ENCODE measurements at places on chromosomes 4 and X.
A peak's percentile ranks its signal among the peaks of the same experiment; 100 is the strongest.

DNA sequence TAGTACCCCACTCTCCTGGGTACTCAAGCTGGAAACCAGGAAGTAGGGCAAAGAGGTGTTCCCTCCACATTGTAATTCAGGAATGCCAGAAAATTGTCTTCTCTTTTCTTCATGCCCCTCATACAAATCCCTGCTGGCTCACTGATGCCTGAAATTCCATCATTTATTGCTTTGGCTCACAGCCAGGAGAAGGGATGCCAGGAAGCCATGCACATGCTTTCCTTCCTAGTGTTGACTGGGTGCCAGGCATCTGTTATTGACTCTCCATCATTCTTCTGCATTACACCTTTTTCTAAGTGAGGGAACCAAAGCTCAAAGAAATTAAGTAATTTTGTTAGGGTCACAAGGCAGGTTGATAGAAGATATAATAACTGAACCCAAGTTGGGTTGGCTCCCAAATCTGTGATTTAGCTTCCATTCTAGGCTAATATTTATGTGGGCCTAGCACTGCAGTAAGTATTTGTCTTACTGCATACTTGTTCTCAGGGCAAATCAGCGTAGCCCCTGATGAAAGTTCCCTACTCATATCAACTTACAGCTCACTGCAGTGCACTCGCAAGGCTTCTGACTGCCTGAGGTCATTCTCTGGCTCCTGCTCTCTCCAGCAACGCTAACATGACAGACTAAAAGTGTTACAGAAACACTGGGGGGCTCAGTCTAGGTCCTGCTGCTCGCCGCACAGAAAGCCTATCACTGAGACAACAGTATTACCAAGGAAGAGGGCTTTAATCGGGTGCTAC lies 89.0 kb downstream of the TRAPPC11 start:
- DNase-seq: no peak

DNA sequence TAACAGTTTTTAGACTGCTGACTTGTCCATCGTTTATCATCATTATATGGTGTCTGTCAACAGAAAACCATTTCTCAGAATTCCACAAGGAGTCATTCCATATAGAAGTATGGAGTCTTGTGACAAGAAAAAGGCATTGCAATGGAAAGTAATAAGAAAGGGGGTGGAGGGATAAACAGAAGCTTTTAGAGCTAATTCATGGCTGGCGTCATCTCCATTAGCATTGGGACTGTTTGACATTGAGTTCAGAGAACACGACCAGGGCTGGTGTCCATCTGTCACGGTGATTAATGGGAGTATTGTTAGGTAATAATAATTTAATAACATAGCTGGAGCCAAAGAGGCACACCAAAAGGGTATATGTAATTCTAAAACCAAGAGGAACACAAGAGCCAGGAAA lies 101.9 kb upstream of the SFRP2 start:
- no peak for DNase-seq

GRCh38 chr4:181478656-181479055 lies 764.5 kb upstream of the TENM3 start:
- DNase-seq: no peak

DNA sequence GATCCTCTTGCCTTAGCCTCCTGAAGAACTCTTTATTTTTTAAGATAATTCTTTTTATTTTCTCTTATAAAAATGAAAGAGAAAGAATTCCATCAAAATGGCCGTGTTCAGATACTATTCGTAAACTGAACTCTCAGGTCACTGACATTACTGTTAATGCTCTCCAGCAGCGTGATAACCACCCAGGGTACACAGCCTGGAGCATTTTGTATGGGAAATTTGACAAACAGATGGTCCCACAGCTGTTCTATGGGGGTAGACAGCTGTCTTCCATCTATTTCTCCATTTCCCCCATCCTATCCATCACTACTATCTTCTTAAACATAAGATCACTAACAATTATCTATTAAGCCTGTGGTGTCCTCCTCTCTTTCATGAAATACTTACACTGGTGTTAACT lies 47.8 kb downstream of the SYNPO2 start:
- no peak for DNase-seq

DNA sequence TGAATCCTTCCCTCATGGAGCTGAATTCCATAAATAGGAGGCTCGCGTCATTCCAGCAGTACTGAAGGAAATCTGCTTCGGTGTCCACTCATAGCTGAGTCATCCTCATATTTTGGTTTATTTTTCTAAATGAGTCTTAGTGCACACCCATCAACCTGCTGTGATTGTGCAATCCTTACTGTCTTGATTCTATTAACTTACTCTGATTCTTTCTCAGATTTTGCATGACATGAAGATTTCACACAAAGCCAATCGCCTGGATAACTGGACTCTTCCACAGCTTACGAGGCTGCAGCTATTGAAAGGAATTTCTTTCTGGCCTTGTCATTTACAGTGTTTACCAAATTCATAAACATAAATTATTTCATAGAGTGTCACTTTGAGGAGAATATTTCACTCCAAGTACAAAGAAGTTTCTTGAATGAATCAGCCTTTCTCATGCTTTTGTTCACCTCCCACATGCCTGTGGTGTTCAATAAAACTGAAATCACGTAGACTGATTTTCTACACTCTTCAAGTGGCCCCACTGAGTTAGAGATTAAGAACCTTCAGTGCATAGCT lies 207.6 kb upstream of the SLITRK2 start:
- DNase-seq: peak; percentile 37

- no peak for DNase-seq
Observed at GRCh38 chrX:11757397-11757718, 679 bp upstream of the MSL3 start.

- DNase-seq: no peak
Observed at GRCh38 chr4:139639654-139640053, 26.0 kb upstream of the MGST2 start.

- no peak for DNase-seq
Observed at GRCh38 chr4:78885598-78885997, 53.6 kb downstream of the PAQR3 start.

DNA sequence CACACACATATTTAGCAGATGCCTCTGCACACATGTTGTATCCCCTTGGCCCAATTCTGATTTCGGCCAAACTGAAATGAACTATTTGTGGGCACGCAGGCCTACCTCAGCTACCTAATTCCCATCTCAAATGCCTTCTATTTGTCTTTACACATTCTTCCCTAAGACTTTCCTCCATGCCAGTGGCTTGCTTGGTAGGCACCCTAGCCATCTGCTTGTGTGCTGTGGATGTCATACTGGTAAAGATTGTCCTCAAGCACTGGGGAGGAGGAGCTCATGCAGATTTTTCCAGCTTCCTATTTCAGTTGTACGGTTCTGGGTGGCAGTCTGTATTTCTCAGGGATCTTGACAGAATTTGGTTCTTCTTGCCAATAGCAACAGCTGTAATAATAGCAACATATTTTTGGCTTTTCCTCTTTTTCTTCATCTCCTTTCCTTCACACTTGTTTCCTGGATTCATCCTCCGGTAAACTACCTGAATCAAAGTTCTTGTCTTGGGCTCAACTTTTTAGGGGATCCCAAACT lies 514.3 kb downstream of the ADGRL3 start:
- DNase-seq: no peak

- no peak for DNase-seq
Observed at GRCh38 chrX:139751053-139751452, 43.1 kb upstream of the MCF2 start.

DNA sequence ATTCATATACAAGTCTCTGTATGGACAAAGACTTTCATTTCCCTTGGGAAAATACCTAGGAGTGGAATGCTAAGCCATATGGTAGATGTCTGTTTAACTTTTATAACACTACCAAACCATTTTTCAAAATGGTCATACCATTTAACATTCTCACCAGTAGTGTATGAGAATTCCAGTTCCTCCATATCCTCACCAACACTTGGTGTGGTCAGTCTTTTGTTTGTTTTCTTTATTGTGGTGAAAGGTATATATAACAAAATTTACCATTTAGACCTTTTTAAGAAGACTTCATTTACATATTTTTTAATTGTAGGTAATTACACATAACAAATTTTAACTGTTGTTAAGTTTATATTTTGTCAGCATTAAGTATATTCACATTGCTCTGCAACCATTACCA lies 12.7 kb upstream of the APLN start:
- DNase-seq: no peak

DNA sequence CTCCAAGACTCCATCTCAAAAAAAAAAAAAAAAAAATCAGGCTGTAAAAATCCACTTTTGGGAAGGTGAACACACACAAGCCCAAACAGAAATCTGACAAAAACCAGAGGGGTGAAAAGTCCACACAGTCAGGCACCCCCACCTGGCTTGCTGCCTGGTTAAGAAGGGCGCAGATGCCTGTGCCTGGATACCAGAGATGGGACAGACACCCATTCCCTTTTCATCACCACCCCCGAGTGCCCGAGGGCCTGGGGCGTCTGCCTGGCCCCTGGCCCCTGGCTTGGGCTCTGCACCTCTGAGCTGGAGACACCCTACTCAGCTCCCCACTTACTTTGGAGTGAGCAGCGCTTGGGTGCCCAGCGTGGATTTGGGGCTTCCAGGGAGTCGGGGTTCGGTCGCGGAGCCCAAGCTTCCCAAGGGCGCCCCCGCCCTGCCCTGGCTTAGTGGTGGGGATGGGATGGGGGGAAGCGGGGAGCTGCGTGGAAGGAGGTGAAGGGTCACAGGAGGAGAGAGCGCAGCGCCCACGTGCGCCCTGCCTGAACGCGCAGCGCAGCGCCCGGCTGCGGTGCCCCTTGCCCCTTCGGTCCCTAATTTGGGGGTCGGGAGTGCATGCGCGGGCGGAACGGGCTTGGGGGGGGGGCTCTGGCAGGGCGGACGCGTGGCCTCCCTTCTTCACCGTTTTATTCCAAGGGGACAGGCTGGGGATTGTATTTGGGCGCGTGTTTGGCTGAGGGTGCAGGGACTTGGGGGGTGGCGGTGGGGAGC lies 11.3 kb downstream of the SHOX start:
- no peak for DNase-seq

DNA sequence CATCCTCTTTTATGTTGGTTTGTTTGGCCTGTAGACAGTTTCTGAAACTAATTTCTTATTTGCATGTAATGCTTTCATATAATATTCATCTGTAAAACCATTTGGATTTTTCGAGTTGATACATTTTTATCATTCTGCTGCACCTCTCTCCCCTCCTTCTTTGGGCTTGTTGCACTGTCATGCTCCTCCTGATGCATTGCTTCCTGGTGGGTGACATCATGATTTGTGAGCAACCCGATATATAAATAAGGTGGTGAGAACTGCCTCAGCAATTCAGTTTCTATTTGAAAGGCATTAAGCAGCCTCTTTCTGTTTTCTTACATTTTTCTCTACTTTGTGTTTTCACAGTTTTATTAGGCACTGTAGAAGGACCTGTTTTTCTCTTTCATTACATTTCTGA lies 515.7 kb downstream of the RPA4 start:
- no peak for DNase-seq

GRCh38 chrX:9062641-9063040 lies 28.7 kb upstream of the FAM9B start:
- no peak for DNase-seq

- DNase-seq: no peak
Observed at GRCh38 chr4:169376421-169376820, 105.7 kb upstream of the SH3RF1 start.

GRCh38 chr4:1600811-1601532 lies 83.1 kb downstream of the FAM53A start:
- DNase-seq: no peak

GRCh38 chrX:7216981-7217587 lies 69.1 kb upstream of the PUDP start:
- no peak for DNase-seq

DNA sequence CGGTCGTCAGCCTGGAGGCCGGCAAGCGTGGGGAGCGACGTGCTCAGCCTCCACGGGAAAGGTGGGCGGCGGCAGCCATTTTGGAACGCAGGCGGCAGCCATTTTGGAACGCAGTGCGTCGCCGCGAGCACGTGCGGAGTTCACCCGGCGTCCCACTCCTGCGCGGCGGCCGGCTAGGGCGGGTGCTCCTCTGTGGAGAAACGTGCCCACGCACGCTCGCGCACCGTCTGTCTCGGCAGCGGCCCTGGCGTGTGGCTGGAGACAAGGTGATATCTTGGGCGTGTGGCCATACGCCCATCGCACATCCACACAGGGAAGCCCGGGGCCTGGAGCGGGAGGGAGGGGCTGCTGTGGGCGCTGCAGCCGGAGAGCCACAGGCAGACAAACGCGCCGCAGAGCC lies 21.1 kb downstream of the CPLX1 start:
- DNase-seq: no peak

- no peak for DNase-seq
Observed at GRCh38 chr4:163959932-163960331, 465.4 kb downstream of the TMA16 start.

GRCh38 chr4:178090640-178091411 lies 648.6 kb upstream of the AGA start:
- no peak for DNase-seq

DNA sequence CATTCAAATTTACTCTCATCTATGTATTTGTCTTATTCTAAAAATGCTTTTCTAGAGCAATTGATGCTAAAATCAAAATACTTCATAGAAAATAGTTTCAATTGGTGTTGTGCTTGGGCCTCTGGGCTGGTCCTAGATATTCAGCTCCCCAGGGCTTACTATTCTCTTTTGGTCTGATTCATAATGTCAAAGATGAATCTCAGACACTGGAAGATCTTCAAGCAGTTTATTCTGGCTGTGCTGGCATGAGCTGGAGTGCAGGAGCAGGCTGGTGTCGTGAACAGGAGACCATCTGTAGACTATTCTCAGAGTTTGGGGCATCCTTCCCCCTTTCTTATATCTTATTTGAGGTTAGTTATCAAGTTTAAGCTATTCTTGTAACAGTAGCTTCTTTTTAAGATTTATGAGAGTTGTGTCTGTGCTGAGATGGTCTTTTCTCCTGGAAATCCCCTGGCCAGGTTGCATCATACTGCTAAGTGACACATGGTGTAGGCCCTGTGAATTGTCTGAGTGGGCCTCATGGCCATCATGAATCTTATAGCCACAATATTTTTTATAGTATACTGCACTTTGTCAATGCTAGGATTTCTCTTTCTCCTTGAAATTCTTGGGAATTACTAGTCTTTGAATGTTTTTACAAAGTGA lies 1624.0 kb upstream of the IGFBP7 start:
- DNase-seq: no peak

DNA sequence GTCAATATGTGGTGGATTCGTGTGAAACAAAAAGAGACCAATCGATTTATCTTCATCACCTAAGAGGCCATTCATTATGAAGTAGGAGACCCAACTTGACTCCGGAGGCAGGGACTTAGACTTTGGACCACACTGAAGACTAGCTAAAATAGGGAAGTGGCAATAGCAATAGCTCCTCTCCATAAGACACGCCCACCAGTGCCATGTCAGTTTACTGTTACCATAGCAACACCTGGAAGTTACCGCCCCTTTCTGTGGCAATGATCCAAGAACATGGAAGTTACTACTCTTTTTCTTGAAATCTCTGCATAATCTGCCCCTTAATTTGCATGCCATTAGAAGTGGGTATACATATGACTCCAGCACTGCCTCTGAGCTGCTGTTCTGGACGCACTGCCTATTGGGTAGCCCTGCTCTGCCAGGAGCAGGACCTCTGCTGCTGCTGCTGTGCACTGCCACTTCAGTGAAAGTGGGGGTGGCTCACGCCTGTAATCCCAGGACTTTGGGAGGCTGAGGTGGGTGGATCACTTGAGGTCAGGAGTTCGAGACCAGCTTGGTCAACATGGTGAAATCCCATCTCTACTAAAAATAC lies 163.2 kb downstream of the PRKX start:
- peak; percentile 28 for DNase-seq
